NB4 (cell line): ENCODE measurements at places on chromosomes 1 and 21.

DNA sequence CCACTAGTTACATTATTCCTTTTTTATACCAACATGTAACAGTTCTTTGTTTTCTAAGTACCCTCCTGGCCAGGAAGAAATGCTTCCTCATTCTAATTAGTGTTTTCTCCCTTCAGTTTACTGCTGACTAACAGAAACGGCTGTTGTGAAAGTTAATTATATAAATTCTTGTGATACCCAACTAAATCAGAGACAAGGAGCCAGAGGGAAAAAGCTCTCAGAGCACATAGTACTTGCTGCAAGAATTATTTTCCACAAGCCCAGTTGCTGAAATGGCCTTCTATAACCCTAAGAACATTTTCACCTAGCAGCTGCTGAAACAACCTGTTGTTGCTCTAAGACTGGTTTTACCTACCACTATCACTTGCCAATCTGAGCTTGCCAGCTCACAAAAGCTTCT lies 82.4 kb downstream of the FAF1 start:
- peak; percentile 32 for DNase-seq

DNA sequence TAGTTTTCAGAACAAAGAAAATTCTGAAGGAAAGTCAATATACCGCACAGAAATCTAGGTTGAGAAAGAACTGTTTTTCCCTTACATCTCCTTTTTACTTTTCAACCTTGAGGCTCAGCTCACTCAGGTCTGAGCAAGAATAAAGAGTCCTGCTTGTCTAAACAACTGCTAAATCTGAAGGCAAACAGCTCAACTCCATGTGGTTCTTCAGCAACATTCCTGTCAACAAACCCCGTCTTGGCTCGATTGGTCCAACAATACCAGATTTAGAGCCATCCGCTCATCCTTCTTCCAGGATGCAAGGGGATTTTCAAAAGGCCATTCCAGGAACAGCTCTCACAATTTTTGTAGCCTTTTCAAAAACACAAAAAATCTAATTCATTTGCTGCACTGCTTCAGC lies 119.8 kb downstream of the HLCS start:
- DNase-seq: no peak

DNA sequence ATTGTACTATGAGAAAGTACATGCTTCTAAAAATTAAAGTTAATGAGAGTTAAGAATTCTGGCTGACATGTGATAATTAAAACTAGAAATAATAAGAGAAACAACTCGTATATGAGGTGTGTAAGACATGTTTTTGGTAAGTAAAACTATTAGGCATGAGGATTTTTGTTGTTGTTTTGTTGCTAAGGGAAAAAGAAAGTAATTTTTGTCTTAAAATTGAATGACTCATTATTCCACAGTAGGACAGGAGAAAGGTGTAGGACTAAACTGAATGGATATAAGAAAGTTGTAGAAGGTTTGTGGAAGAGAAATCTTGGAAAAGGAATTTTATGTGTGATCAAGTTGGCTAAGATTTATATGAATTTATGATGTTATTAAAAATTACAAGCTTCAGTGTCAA lies 54.8 kb downstream of the TBX19 start:
- no peak for DNase-seq

- DNase-seq: no peak
These were observed 39.4 kb downstream of the PLXNA2 start for GRCh38 chr1:208204779-208205178.

- DNase-seq: peak; percentile 89
These were observed 19.8 kb upstream of the UBXN10 start for GRCh38 chr1:20166051-20166450.

DNA sequence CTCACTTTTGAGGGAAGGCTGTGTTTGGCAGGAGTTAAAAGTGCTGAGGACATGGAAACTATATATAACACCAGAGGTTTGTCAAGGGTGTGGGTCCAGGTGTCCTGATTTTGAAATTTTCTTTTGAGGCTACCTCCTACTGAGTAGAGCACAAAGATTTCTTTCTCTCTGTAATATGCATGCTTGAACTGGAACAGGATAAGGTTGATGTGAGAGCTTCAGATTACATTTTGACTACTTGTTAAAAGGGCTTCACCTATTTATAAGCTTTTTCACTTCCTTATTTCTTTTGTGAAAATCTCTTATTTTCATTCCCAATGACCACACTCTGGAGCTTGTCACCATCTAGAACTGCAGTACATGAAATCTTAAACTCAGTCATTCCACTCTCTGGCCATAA lies 59.8 kb upstream of the PLA2G4A start:
- DNase-seq: no peak

DNA sequence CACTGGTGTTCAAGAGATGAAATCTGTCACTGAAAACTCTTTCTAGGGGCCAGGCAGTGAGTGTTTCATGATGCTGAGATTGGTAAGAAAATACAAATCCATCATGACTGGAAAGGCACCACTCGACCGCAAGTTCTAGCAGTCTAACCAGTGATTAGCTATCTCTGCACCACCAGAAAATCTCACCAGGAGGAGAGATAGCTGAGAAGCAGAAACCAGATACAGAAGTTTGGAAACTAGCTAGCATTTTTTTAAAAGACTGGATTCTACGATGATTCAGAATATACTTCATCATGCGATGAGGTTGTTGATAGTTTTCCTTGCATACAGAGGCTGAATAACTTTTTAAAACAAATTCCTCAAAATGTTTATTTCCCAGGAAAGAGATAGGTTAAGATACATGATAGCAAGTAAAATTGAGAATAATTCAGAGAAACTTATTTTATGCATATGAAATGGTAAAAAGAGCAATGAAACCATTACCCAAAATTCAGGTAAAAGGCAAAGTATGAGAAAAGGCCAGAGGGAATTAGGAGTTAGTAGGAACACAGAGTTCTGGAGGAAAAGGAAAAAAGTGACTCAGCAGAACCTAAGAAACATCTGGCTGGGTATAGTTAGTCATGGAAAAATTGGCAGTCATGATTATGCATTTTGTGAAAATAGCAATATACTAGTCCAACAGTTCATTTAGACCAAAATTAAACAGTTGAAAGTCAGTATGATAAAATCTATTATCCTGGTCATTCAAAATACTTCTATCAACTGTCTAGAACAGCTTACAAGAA lies 3.3 kb upstream of the F3 start:
- DNase-seq: no peak

GRCh38 chr1:18530587-18531502 lies 50.1 kb downstream of the KLHDC7A start:
- peak; percentile 20 for DNase-seq

- DNase-seq: peak; percentile 38
These were observed 13.8 kb downstream of the NPHP4 start for GRCh38 chr1:5978452-5978851.

- DNase-seq: no peak
These were observed 313.0 kb upstream of the PLXNA2 start for GRCh38 chr1:208557046-208557722.

DNA sequence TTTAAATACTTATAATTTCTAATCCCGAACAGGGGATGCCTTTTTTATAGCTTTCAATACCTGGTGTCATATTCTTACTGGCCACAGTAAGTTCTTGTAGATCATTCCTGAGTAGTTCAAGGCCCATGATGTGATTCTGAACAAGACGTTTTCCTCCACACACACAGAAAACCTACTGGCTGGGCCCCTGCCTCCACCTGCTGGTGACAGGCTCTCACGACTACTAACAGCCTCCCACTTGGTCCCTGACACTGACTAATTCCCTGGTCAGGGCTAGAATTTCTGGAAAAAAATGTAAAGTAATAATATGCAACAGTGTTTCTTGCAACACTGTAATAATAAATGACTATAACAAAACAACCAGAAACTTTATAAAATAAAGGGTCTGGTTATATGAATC lies 50.4 kb upstream of the RIPK4 start:
- DNase-seq: peak; percentile 49

DNA sequence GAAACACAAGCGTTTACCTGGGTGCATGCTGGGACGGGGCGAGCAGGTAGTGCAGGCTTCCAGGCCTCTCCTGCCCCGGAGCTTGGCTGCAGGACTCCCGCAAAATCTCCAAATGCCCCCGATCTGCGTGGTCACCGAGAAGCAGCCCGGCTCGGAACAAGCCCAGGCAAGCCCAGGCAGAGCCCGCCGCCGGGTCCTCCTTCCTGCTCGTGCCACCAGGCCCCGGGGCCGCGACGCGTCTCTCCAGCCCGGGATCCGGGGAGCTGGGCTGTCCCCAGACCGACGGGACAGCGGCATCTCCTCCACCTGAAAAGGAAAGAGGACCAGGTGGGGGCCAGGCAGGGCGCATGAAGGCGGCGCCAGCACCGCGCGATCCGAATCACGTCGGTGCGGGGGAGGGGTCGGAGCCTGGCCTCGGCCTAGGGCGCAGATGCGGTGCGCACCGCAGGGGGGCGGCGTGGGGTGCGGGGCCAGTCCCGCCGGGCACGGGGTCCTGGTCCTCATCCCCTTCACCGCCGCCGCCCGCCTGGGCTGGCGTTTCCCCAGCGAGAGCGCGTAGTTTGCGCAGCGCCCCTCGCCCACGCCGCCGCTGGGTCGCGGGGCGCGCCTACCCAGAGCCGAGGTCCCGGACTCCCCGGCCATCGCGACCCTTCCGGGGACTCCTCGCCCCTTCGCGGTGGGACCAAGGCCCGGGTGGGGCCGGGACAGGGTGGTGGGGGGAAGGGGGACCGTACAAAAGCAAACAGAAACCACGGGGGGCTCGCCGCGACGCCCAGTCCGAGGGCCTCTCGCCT lies 52.4 kb upstream of the H6PD start:
- DNase-seq: no peak

DNA sequence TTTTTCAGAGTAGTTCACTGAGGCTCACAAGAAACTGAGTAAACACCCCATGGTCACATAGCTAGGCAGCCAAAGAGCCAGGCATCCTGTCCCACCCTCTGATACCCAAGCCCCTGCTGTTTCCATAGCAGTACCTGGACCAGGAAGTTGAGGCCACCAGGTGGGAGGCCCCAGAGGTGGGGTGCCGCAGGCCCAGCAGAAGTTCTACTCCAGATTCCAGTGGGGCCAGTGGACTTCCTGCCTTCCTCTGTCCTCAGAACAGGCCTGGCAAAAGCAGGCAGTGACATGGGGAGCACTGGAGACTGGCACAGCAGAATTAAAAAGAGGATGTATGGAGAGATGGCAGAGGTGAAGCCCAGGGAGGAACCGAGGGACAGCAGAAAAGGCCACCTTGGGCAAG lies 19.0 kb downstream of the FOXO6 start:
- no peak for DNase-seq

- no peak for DNase-seq
These were observed 10.5 kb downstream of the PDIK1L start for GRCh38 chr1:26121854-26122773.

GRCh38 chr1:11245904-11246719 lies 16.2 kb downstream of the MTOR start:
- no peak for DNase-seq

- no peak for DNase-seq
These were observed 181.0 kb upstream of the FGGY start for GRCh38 chr1:59115865-59116264.

- no peak for DNase-seq
These were observed 217.6 kb downstream of the SDCCAG8 start for GRCh38 chr1:243473227-243474135.

GRCh38 chr1:168637350-168637991 lies 61.1 kb downstream of the XCL1 start:
- DNase-seq: peak; percentile 61

GRCh38 chr21:33655588-33656221 lies 13.4 kb downstream of the ITSN1 start:
- DNase-seq: no peak

DNA sequence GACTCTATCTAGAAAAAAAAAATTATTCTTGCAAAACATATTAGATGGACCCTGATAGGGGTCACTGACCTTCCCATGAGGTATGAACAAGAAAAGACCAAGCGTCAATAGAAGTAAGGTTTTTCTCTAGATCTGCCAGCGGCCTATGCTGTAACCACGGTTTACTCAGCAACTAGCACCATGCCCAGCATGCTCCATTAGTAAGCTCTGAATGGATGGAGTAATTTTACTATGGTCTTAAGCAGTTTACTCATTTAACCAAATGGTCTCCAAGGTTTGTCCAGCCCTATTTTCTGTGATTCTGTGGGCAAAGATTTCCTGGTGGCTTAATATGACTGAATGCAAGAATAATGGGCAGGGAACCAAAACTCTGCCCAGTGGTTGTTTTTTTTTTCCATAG lies 113.9 kb downstream of the ADSS2 start:
- no peak for DNase-seq

- no peak for DNase-seq
These were observed 63.7 kb downstream of the ST6GALNAC3 start for GRCh38 chr1:76138217-76138616.

- DNase-seq: no peak
These were observed 273.3 kb downstream of the DISC1 start for GRCh38 chr1:231899713-231900435.

DNA sequence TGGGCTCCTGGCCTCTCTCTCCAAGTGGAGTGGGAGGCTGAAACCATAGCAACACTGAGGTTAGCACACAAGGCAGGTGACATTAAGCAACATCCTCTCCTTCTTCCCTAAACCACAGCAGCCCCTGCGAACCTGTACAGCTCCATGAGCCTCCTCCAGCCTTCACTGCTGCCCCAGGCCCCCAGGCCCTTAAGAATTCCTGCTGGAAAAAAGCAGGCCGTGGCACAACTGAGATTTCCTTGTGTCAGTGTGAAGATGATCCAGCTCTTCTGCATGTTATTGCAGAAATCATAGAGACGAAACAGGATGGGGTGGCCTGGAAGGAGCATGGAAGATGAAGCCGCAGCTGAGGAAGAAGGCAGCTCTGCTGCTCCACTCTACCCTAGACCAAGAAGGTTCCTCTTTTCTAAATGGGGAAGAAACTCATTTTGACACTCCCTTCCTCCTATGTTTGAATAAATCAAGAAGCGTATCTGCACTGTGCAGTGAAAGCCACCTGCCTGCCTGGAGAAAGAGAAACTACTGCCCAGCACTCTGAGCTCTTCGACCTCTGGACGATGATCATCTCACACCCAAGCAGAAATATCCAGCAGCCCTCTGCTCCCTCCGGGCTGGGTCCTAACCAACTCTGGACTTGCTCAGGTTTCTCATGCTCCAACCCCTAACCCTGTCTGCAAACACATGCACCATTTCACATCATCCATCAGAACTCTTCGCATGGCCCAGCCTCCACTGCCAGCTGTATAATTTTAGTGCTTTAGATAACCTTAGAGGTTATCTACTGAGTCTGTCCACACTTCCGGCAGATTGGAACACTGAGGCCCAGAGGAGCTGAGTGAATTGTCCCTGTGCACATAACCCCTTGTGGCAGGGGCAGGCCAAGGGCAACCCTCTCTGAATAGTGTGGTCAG lies 20.7 kb downstream of the SH3BP5L start:
- DNase-seq: peak; percentile 91
